ENCODE measurements at places on chromosomes 16 and 17.

DNA sequence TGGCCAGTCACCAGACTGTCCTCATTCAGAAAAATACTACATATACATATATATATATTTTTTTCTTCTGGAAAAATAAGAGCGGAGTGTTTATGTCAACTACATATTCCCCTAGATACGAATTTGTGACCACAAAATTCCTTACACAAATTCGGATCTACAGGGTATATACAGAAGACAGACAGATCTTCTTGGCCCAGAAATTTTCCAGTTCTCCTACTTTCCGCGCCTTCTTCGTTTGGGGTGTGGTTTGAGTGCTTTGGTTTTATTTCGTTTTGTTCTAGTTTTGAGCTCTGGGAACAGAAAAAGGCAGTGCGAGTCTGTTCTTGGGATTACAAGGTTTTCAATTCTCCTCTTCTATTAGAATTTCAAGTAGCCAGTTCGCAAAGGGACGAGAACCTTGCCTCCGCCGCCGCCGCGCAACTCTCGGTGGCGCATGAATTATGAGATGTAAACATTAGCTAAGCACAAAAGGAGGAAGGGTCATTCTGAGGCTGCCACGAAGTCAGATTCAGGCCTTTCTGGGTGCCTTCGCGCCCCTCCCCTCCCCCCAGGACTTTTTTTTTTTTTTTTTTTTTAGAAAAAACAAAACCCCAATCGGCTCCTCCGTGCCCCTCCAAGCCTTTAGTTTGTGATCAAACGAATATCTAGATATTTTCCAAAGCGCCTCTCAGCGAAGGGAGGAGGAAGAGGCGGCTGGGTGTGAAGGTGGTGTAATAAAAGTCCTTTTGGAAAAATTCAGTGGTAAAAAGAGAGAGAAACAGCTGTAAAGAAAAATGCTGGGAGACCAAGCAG lies 1.8 kb upstream of the HOXB4 start:
- DNase-seq: peak; percentile 56

GRCh38 chr17:59426031-59426430 lies 94.6 kb downstream of the YPEL2 start:
- DNase-seq: no peak

DNA sequence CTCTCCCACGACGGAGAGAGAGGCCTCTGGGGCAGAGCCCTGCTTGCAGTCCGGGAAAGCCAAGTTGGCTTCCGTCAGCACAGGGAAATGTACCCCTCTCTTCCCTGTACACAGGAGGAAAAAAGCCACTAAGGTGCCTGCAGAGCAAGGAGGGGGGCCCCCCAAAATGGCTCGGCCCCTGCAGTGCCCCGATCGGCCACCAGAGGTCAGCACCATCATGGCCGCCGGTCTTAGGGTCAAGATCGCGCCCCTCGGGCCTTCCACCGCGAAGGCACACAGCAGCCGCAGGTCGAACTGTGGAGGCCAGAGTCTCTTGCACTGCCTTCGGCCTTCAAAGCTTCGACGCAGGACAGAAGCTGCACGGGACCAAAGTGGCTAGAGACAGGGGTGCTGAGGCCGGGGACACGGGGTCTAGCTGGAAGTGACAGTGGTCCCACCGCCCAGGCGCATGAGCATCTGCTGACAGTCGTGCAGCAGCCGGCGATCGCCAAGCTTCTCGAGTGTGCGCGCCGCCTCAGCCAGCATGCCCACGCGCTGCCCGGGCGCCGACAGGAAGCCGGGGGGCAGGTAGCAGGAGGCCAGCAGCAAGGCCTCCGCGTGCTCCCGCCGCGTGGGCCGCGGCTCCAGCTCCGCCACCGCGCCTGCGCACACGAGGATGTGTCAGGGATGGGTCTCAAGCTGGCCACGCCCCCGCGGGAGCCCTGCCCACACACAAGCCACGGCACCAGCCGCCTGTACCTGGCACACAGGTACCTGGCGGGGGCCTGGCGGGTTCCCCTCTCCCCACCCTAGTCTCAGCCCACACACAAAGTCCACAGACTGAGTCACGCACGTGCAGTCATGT lies 24.4 kb downstream of the SREBF1 start:
- DNase-seq: peak; percentile 39

- peak; percentile 57 for DNase-seq
These were observed 1.6 kb downstream of the RIPOR1 start for GRCh38 chr16:67530013-67530939.

DNA sequence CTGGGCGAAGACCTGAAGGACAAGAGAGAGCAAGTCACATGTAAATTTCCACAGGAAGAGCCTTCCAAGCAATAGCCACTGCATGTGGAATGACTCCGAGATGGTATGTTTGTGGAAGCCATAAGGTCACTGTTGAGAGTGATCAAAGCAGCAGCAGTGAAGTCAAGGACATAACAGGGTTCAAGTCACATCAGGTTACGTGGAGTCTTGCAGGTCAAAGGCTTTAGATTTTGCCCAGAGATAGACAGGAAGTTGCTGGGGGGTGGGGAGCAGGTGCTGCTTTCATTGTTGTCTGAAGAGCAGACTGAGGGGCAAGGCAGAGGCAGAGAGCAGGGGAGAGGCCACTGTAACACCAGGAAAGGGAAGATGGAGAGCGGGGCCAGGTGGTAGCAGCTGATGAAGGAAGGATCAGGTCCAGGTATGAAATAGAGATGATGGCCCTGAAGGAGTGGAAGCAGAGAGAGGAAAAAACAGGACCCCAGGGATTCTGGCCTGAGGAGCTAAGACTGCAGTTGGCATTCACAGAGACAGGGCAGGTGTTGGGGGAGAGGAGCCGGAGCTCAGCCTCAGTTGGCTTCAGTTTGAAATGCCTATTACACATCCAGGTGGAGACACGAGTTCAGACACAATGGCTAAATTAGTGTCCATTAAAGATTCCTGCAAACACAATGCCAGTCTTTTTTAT lies 129.3 kb upstream of the AXIN2 start:
- no peak for DNase-seq

- DNase-seq: no peak
These were observed 66.3 kb upstream of the MYOCD start for GRCh38 chr17:12599186-12599920.

DNA sequence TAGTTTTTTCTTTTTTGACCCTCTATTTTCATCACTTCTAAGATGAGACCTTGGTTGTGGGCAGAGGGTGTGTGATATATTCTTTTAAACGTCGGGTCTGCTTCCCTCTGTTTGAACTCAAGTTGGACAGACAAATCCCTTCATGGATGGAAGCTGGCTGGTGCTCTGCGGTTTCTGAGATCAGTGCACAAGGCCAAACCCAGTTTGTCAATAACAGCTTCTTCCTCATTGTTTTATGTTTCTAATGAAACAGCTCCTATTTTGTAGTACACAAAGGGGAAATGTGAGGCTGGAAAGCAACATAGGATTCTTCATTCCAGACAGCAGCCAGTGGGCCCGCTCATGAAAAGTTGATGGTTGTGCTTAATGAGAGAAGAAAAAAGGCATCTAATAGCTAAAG lies 159.6 kb downstream of the PRKCA start:
- DNase-seq: no peak

- no peak for DNase-seq
These were observed 130.9 kb downstream of the CDH11 start for GRCh38 chr16:64991001-64991400.

- peak; percentile 65 for DNase-seq
These were observed 21.0 kb upstream of the HERPUD1 start for GRCh38 chr16:56910654-56911539.

DNA sequence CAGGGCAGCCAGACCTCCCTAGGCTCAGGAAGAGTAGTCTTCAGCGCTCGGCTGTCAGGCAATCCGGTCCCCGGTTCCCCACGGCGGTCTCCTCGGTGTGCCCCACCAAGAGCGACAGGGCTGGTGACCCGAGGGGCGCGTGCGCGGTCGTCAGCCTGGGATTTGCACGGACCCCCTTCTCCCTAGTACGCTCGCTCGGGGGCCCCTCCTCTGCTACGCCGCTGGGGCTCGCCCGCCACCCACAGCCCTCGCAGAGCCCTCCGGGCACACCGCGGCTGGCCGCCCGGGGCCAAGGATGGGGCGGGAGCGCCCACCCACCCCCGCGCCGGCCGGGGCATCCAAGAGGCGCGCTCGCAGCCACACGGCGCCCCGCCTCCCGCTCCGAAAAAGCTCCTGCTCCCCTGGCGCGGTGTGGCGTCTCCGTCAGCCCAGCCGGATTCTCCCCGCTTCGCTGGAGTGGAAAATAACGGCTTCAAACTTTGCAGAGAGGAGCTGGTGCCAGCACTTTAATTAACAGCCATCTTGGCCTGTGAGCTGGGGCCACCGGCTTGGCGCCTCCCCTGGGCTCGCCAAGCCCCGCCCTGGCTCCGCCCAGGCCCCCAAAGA lies 2.1 kb upstream of the C1QL1 start:
- peak; percentile 19 for DNase-seq

- DNase-seq: no peak
These were observed 25.8 kb upstream of the HLF start for GRCh38 chr17:55238931-55239297.

DNA sequence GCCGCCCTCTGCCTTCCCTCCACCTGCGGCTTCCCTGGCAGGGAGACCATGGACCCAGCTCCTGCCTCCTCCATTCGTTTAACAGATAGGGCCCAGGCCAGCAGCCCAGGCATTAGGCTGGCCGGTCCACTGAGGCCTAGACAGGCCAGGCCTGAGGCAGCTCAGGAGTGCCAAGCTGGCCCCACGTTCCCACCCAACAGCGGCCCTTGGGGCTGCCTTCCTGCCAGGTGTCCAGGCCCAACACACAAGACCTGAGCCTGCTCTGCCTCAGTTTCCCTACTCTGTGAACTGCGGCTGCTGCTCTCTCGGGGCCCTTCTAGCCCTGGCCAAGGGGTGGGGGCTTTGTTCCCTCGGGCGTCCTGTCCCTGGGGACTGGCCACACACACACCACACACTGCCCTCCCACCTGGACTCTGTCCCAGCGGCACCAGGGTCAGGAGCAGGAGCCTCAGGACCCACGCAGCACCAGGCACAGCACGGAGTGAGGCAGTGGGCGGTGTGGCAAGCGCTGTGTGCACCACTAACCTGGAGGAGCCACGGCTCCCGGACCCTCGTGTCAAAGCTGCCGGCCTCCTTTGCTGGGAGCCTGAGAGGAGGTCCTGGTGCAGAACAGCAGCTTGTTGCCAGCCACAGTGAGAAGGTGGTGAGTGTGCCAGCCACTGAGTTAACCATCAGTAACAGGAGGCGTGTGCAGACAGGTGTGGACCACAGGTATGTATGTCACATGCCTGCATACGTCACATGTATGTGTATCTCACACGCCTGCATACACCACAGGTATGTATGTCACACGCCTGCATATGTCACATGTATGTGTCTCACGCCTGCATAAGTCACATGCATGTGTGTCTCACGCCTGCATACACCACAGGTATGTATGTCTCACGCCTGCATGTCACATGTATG lies 14.6 kb upstream of the CDH15 start:
- no peak for DNase-seq

GRCh38 chr16:17287166-17287800 lies 183.5 kb downstream of the XYLT1 start:
- DNase-seq: no peak

DNA sequence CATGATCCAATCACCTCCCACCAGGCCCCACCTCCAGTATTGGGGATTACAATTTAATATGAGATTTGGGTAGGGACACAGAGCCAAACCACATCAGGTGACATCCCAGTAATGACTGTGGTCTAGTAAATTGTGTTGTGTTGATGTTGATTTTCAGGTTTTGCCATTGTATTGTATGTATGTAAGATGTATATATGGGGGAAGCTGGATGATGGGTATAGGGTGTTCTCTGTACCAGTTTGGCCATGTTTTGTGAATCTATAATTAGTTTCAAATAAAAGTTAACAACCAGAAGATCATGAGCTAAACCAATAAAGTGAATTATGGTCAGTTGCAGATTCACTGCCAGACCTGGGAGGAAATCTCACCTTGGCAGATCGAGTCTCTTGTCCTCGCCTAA lies 283.7 kb downstream of the WWOX start:
- no peak for DNase-seq

DNA sequence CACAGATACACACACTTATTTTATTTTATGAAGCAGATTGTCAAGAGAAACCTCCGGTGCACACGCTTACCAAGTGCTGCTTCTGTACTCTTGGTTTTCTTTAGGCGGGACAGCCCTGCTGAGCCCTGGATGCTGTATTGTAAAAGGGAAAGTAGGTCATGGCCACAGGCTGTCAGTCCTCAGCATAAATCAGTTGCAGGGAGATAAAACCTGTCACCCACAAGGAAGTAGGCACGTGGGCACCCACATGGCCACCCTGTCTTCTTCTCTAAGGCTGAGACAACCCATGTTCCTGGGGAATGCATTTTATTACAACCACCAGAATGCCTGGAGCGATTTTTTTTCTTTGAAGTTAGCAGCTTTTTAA lies 59.3 kb downstream of the ASIC2 start:
- DNase-seq: peak; percentile 39

GRCh38 chr16:65185241-65185778 lies 63.4 kb upstream of the CDH11 start:
- DNase-seq: no peak
